Sciatic nerve (tissue), 2 donors: ENCODE measurements at places on chromosomes 1 and 21. TPM values are rescaled to one million over a fixed set of nuclear protein-coding genes. Genes with fewer than 3 reads are reported as not detected.

Gene HSPG2
- total RNA-seq = 887 TPM

Gene WNT4
- total RNA-seq = 0.22 TPM

Gene OR2L5
- not detected for total RNA-seq

GRCh38 chr1:158045639-158046038 is 52.2 kb downstream of the KIRREL1 start:
- no peak for DNase-seq

Gene B3GALT5
- not detected for total RNA-seq
